ENCODE measurements at places on chromosomes 16 and 17. TPM values are rescaled to one million over a fixed set of nuclear protein-coding genes. Genes with fewer than 3 reads are reported as not detected.

KRTAP9-4 gene
- total RNA-seq, result not detected

CCL14 gene
- total RNA-seq, result not detected

ITGAD gene
- not detected for total RNA-seq

SLC6A2 gene
- 3.4 TPM for total RNA-seq

ITGAX gene
- total RNA-seq, result 0.69 TPM

SLC16A11 gene
- total RNA-seq, result 0.39 TPM

PRR15L gene
- not detected for total RNA-seq

REXO5 gene
- 22.5 TPM for total RNA-seq

TBC1D24 gene
- total RNA-seq, result 17.3 TPM

CLEC19A gene
- total RNA-seq, result not detected

CCT6B gene
- total RNA-seq, result 5.6 TPM

CCL13 gene
- not detected for total RNA-seq

SMIM22 gene
- not detected for total RNA-seq

PNMT gene
- total RNA-seq, result 27.2 TPM

PABPN1L gene
- not detected for total RNA-seq

VASN gene
- total RNA-seq, result 33.3 TPM

HOXB4 gene
- 12.2 TPM for total RNA-seq

MILR1 gene
- not detected for total RNA-seq

FBXW10 gene
- 0.04 TPM for total RNA-seq

SEZ6L2 gene
- total RNA-seq, result 13.9 TPM

TMEM100 gene
- total RNA-seq, result 0.85 TPM

VPS25 gene
- 101 TPM for total RNA-seq

C16orf86 gene
- 14.9 TPM for total RNA-seq

HOXB3 gene
- total RNA-seq, result 42.4 TPM

ATP2C2 gene
- not detected for total RNA-seq

CHST5 gene
- total RNA-seq, result 0.66 TPM

SULT1A4 gene
- total RNA-seq, result 7.0 TPM

TPSB2 gene
- not detected for total RNA-seq

ARHGAP44 gene
- 7.1 TPM for total RNA-seq

NPW gene
- total RNA-seq, result 3.3 TPM

SPATA32 gene
- total RNA-seq, result not detected

CA7 gene
- total RNA-seq, result 0.27 TPM

CFAP97D1 gene
- total RNA-seq, result not detected

NLRC5 gene
- 0.18 TPM for total RNA-seq

NACA2 gene
- total RNA-seq, result not detected

WNT9B gene
- total RNA-seq, result not detected

GUCY2D gene
- total RNA-seq, result 1.1 TPM

BCO1 gene
- not detected for total RNA-seq

CDRT15L2 gene
- not detected for total RNA-seq

All from cardiac muscle cell (in vitro differentiated cells and primary cell).